ENCODE measurements at places on chromosomes 12 and 14.

DNA sequence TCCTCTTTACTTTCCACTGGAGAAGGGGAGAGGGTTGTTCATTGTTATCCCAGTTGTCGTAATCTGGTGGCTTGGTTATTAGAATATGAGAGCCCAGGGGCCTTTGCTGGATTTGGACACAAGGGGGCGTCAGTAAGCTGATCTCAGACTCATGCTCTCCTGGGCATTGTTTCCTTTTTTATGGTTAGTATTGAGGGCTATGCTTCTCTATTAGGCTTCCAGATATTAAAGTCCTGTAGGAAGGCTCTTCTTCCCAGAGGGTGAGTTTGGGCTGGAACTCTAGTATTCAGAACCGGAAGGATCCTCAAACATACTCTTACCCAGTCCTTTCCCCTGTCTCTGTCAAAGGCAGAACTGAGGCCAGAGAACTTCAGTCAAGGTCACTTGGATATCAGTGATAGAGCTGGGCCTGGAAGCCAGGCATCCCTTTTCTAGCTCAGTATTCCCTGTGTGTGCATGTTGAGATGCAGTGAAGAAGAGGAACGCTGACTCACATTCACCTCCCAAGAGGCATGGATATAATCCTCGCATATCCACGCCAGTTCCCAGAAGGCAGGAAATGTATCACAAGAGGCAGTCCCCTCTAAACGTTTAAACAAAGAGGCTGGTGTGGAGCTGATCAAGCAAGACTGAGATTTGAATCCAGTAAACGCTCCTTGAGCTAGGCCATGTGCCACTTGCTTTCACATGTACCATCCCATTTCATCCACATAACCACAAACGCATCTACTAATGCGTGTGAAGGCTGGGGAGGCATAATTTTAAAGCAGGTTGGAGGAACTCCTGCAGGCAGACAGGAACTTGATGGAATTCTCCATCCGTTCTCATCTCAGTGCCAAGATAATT lies 41.6 kb downstream of the UBE3B start:
- DNase-seq, result peak; percentile 66

DNA sequence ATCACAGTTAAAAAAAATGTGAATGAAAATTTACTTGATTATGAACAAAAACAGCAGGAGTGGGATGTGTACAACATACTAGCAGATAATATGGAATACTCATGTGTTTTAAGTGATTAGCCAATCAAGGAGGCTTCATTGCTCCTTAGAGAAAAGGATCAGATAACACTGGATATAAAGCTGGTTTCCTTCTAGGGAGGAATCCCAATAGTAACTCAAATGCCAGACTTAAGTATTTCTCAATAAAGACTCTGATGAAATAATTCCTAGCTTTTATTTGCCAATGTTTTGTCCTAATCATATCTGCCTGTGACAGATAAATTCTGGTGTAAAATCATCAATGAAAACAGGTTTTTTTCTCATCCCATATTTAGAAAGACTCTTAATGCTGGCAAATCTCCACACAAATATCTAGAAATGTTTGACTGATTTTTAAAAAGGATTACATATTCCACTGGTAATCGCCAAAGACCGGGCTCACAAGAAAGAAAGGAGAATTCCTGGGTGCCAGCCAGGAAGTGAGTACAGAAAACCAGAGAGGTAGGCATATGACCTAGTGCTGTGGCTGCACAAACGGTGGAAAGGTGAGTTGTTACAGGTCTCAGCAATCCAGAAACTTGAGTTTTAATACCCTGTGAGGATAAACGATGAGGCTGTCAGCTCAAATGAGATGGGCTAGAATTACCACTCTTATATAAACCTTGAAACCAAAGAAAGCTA lies 108.6 kb upstream of the TTC7B start:
- peak; percentile 12 for DNase-seq

DNA sequence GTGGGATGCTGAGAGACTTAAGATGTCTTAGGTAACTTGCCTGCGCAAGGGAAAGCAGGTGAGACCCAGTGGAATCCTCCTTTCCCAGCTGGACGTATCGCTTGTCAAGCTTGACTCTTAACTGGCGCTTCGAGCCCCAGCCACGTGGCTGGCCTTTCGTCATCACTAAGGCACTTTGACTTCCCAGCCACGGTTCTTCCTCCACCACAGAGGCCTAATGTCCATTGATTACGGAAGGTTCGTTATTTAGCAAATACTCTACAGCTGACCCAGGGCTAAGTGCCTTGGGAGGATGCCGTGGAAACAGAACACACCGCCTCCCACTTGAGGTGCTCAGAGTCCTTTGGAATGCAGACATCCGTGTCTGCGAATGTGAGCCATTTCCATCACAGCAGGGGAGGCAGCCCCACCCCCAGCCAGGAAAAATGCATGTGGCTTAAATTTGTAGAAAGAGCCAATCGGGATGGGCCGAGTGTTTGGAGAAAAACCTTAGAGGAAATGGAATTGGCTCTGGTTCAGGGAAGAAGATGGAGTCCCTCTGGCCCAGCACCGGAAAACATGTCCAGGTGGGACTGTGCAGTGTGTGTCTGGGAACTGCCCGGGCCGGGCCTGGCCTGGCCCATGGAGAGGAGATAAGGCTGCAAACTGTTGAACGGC lies 115.7 kb downstream of the PLXNC1 start:
- peak; percentile 54 for DNase-seq

- DNase-seq, result no peak
Observed at GRCh38 chr14:63457498-63457897, 85.7 kb downstream of the PPP2R5E start.

DNA sequence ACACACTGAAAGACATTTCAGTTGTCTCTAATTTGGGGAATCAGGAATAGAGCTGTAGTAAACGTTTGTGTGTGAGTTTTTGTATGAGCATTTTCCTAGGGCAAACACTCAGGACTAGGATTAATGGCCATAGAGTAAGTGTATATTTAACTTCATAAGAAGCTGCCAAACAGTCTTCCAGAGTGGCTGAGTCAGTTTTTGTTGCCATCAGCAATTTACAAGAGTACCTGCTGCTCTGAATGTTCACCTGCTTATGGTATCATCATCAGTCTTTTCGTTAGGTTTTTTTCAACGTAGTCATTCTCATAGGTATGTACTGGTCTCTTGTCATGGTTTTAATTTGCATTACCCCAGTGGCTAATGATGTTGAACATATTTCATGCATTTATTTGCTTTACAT lies 30.6 kb upstream of the TRHDE start:
- DNase-seq, result no peak

- DNase-seq, result no peak
Observed at GRCh38 chr12:14946861-14947260, 8.5 kb upstream of the ERP27 start.

- DNase-seq, result no peak
Observed at GRCh38 chr12:87660987-87661774, 368.0 kb downstream of the C12orf50 start.

- no peak for DNase-seq
Observed at GRCh38 chr14:92135269-92135668, 13.5 kb downstream of the CPSF2 start.

Data from skeletal muscle cell (primary cell).